ENCODE measurements at places on chromosomes 2 and 18. TPM values are rescaled to one million over a fixed set of nuclear protein-coding genes. Genes with fewer than 3 reads are reported as not detected.

Gene OXER1
- not detected for total RNA-seq

Gene DSG2
- 22.2 TPM for total RNA-seq

Gene TRIM54
- 0.33 TPM for total RNA-seq

Gene ZNF521
- total RNA-seq = 36.4 TPM

Gene AQP12A
- total RNA-seq = not detected

Gene TFCP2L1
- under 0.01 TPM for total RNA-seq

Gene GPAT2
- total RNA-seq = 13.7 TPM

Gene STARD6
- total RNA-seq = not detected

Gene REG1B
- total RNA-seq = not detected

Gene SP5
- total RNA-seq = not detected

Gene CTLA4
- not detected for total RNA-seq

Gene INHA
- 0.50 TPM for total RNA-seq

Gene TCF4
- 68.4 TPM for total RNA-seq

Gene POTEC
- total RNA-seq = not detected

Gene TANC1
- total RNA-seq = 27.7 TPM

Gene TUBA3E
- total RNA-seq = not detected

Gene PKP4
- 32.0 TPM for total RNA-seq

Gene RAD51AP2
- not detected for total RNA-seq

Gene CPLX4
- total RNA-seq = not detected

Gene NEUROD1
- not detected for total RNA-seq

Gene CD207
- not detected for total RNA-seq

Gene SLC38A11
- total RNA-seq = 1.5 TPM

Gene SIX3
- total RNA-seq = under 0.01 TPM

Gene CFAP53
- total RNA-seq = 1.1 TPM

Gene ONECUT2
- total RNA-seq = under 0.01 TPM

Gene APLF
- 4.2 TPM for total RNA-seq

Gene CD8A
- total RNA-seq = not detected

Gene TSPYL6
- not detected for total RNA-seq

Gene SLC14A1
- total RNA-seq = 13.3 TPM

Gene LYPD1
- 0.22 TPM for total RNA-seq

Gene HOXD1
- not detected for total RNA-seq

Gene RPRM
- under 0.01 TPM for total RNA-seq

Gene CRACDL
- total RNA-seq = not detected

Gene SERPINB3
- not detected for total RNA-seq

Gene NAT8
- total RNA-seq = not detected

Gene PER2
- total RNA-seq = 7.4 TPM

Gene ST8SIA3
- total RNA-seq = not detected

Gene IL1F10
- total RNA-seq = not detected

Gene DSG1
- not detected for total RNA-seq

Measured in uterine smooth muscle cell (primary cell).